ENCODE measurements at places on chromosomes 11 and 22. TPM values are rescaled to one million over a fixed set of nuclear protein-coding genes. Genes with fewer than 3 reads are reported as not detected.

DNA sequence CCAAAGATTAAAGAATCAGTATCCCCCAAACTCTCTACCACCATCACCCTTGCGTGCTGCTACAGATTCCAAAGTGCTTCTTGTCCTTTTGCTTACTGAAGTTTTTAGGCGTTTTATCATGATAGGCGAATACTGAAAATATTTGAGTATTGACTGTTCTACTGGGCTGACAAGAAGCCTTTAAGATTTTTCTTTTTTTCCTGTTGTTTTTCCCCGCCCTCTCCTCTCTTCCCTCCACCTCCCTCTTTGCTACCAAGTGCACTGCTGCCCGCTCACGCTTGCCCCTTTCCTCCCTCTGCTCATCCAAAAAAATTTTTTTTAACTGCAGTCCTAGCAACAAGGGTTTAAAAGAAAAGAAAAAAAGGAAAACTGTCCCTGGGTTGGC is 679 bp downstream of the SPCS2 start:
- no peak for DNase-seq
- H3K36me3 ChIP-seq = peaks cover 25% of the 10 kb centered on the region
- peaks cover 45% of the 10 kb centered on the region for H3K4me1 ChIP-seq
- peak overlapping the region; percentile 96 for H3K4me3 ChIP-seq

- H3K4me3 ChIP-seq = no peak overlapping the region
- H3K4me1 ChIP-seq = no peaks in the 10 kb centered on the region
- no peak for DNase-seq
- H3K27me3 ChIP-seq = peaks cover 6% of the 10 kb centered on the region
Measured at GRCh38 chr11:117857734-117858414, 18.6 kb downstream of the FXYD6 start.

The RAB3IL1 gene
- 0.09 TPM for total RNA-seq

The SGSM1 gene
- total RNA-seq = 0.11 TPM

The NPAS4 gene
- 0.07 TPM for total RNA-seq
